Activated CD4-positive, CD25-positive, alpha-beta regulatory T cell treated with anti-CD3 and anti-CD28 coated beads, Interleukin-2, amount 50 U/mL, for 16 hours (primary cell): ENCODE measurements at places on chromosomes 2 and 18.

DNA sequence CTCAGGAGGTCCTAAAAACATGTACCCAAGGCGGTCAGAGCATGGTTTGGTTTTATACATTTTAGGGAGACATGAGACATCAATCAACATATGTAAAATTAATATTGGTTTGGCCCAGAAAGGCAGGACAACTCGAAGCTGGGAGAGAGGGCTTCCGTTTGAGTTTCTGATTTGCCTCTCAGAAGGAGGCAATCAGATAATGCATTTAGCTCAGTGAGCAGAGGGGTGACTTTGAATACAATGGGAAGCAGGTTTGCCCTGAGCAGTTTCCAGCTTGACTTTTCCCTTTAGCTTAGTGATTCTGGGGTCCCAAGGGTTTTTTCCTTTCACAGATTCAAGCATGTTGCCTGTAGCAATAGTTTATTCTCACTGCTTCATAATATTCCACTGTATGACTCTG is 12.6 kb downstream of the SPOPL start:
- DNase-seq = no peak

DNA sequence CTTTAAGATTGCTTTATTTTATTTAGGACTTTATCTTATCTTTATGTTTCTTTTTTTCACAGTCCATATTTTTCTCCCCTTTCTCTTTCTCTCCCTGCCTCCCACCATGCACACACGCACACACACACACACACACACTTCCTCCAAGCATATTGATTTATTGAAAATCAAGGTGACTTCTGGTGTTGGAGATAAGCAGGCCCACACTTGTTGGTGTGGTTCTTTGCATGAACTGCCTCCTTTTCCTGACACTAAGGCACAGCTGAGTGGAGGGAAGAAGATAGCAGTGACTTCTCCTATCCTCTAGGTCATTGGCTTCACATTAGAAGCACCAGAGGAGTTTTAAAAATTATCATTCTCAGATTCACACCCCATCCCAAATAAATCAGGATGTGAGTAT is 18.0 kb downstream of the TBR1 start:
- DNase-seq = no peak

- no peak for DNase-seq
These were observed 113.0 kb upstream of the COPS8 start for GRCh38 chr2:236972491-236973342.

DNA sequence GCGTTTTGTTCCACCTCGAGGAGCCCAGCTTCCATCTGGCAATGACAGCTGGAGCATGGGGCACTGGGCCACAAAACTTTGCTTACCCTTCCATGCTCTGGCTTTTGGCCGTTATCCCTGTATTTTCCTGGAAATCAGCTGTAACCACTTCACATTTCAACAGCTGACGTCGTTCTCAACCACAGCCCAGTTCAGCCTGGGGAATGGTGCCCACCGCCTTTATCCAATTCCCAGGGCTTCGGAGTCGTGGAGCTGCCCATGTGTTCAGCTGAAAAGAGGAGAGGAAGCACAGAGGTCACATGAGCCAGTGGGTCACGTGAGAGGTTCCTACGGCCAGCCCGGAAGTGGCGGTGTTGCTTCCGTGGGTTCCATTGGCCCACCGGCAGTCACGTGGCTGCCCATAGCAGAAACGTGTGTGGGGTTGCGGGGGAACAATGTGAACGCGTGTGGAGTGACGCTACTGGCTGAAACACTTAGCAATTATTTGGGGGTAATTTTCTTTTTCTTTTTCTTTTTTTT is 16.7 kb upstream of the EDAR start:
- no peak for DNase-seq

DNA sequence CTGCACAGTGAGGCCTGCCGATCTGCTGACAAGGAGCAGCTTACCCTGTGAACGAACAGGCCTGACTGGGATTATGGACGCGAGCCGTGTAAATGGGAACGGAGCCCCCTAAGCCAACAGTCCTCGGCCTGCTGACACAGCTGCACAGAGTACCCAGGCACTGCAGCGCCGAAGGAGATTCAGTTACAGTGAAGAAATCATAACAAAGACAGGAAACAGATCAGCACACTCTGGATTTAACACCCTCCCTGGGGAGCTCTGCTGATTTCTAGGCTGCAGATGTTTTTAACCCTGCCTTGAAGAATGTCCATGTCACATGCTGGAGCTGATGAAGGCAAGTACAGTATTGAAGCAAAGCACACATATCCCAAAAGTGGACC is 43.4 kb downstream of the COLEC12 start:
- DNase-seq = no peak

DNA sequence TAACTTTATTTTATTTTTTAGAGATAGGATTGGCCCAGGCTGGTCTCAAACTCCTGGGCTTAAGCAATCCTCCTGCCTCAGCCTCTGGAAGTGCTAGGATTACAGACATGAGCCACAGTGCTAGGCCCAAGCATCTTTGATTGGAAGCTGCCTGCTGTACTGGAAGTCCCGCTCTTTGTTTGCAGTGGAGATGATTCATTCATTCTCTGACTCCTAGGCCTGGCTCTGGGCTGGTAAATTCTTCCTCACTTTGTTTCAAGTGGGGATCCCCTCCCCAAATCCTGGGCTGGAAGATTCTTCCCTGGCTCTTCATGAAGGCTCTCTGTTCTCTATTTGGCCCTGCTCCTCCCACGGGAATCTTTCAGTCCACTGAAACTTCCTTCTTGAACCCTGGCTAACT is 81.9 kb downstream of the NEURL3 start:
- DNase-seq = no peak

DNA sequence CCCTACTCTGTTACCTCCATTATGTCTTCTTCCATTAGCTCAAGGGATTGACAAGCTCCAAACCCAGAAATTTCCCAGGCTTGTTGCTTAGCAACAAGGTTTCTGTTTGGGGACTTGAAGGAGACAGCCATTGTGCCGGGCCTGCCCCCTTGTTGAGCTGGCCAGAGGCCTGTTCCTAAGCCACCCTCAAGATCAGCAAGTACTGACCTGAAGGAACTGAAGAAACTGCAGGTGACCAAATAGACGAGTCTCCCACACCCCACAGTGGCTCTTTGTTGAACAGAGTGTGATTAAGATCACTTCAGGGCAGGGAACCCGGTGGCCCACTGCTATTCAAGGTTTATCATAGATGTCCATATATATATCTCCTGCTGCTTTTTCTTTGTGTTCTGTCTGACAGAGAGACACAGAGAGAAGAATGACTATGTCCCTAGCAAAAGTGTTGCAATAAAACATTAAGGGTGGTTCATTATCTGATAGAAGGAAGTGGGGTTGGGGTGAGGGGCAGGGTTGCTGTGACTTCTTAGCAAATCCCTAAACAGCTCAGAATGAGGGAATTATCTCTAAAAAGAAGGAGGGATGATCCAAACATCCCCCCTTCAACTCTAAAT is 69.2 kb downstream of the RNF144A start:
- no peak for DNase-seq

DNA sequence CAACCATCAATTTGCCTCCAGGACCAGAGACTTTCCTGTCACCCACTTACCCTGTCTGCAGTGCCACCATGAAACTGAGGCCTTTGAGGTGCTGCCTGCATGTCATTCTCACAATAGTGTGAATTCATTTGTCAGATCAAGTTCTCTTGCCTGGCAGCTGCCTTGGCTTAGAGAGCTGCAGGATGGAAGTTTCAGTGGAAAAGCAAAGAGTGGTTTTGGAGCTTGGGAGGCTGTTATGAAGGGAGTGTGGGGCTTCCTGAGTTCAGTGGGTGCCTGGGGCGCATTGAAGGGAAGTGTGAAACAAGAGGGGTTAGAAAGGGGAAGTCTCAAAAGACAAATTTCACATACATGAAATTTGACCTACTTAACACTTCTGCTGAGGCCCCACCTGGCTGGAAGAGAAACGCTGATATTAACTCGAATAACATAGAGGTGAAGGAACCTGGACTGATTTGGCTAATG is 7.9 kb upstream of the LBH start:
- DNase-seq = no peak

- no peak for DNase-seq
These were observed 368.7 kb downstream of the ZNF516 start for GRCh38 chr18:76126327-76126726.

- no peak for DNase-seq
These were observed 458.6 kb downstream of the FBXO15 start for GRCh38 chr18:73688851-73689711.

DNA sequence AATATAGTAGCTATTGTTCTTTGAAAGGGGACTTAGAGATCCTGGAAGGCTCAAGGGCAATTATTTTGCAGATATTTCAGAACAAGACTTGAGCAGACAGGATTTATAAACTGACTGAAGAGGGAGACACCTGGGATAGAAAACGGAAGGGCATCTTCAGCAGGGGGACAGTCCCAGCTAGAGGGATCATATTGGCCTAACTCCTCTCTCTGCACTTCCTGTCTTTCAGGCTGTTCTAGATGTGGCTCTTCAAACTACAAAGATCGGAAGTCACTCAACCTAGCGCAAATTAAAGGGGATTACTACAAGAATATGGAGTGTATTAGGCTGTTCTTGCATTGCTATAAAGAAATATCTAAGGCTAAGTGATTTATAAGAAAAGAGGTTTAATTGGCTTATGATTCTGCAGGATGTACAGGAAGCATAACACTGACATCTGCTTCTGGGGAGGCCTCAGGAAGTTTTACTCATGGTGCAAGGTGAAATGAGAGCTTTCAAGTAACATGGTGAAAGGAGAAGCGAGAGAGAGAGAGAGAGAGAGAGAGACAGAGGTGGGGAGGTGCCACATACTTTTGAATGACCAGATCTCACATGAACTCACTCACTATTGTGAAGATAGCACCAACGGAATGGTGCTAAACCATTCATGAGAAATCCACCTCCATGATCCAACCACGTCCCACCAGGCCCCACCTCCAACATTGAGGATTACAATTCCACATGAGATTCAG is 5.3 kb upstream of the CTIF start:
- no peak for DNase-seq

DNA sequence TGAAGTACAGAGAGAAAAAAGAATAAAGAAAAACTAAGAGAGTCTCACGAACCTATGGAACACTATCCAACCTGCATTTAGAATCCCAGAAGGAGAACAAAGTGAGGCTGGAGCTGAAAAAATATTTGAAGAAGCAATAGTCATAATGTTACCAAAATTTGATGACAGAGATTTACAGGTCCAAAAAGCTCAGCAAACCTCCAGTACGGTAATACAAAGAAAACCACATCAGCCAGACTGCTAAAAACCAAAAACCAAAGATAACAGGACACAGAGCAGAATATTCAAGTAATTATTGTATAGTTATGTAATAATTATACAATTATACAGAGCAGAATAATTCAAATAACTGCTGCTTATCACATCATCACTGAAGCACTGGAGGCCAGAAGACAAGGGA is 23.7 kb downstream of the ATL2 start:
- DNase-seq = no peak

GRCh38 chr18:10059610-10060468 is 146.0 kb downstream of the VAPA start:
- DNase-seq = no peak

DNA sequence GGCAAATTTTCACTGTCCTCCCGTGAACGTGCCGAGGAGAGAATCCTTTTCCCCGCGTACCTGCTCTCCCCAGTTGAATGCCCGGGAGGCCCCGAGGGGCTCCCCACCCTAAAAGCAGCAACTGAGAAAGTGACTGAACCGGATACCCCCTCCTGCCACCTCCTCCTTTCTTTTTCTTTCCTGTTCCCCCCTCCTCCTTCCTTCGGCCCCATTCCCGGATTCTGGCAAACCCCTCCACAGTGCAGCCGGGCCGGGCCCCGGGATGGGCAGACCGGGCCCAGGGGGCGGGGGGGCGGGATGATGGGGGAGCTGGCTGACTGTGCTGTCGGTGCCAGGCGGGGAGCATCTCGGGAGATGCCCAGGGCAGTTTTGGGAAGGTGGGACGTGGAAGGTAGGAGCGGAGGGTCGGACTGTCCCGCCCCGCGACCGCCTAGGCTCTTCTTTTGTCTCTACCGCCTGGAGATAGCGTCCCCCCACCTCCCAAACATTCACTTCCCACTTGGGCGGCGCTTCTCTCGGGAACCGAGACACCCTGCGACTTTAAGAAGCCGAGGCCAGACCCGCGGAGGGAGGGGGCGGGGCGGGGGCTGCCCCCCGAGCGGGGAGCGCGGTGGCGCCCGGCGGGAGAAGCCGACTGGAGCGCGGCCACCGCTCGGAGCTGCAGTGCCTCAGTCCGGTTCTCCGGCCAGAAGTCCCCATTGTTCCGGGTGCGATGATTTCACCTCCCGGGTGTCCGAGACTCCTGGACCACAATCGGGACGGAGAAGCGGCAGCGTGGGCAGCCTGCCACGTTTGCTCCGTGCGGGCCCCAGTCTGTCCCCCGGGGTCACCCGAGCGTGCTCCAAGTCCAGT is 8.2 kb downstream of the DLX2 start:
- no peak for DNase-seq

DNA sequence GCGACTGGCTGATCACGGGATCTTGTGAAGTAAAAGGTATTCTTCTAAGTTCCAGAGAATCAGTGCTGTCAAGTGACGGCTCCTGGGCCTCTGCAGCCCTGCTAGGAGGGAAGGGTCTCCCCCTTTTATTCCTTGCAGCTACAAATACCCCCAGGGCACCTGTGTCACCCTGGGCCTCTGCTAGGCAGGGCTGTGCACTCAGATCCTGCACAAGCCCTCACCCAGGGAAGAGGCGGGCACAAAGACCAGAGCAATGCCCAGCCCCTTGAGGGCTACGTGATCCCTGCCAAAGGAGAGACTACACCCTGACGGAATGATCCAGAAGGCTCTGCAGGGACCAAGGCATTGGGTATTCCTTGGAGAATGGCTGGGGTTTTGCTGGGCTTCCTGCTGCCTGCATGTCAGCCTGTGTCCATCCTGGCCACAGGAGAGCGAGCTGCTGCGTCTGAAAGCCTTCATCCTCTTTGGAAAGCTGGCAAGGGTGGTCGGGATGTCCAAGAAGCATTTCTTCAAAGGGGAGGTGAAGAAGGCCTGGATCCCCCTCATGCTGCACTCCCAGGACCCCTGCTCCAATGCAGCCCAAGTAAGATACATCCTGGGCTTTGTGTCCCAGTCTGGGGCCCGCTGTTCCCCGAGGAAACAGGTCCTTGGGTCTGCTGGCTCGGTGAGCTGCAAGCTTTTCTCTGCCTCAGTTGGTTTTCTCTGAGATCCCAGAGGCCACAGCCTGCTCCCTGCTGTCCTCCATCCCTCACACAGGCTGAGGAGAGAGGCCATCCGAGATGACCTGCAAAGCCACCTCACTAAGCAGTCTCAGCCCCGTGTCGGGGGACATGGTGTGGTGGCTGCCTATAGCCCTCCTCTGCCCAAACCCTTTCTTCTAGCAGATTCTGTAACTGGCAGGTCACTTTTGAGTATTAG is 24.9 kb downstream of the HJURP start:
- DNase-seq = no peak

DNA sequence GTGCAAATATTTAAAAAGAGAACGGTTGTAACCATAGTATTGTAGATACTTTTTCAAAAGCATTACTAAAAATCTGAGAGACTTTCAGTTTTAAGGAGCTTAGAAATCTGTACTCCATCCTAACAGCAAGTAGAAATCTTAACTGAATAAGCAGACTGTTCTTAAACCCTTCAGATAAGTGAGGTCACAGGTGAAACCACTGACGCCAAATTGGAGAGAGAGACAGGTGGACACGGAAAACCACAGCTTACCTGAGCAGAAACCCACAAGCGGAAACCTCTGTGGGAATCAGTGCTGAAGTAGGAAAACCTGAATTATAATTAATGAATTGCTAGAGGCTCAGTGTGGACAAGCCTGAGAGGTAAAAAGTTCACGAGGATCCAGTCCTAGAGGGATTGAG is 959.4 kb upstream of the CELF4 start:
- DNase-seq = no peak

GRCh38 chr2:46921676-46922448 is 6.3 kb upstream of the MCFD2 start:
- no peak for DNase-seq

GRCh38 chr2:98419544-98419943 is 25.1 kb upstream of the INPP4A start:
- DNase-seq = no peak

GRCh38 chr2:55761526-55761925 is 67.9 kb upstream of the PNPT1 start:
- no peak for DNase-seq
